MCF 10A (cell line): ENCODE measurements at places on chromosomes 16 and 17.

- no peaks in the 10 kb centered on the region for H3K36me3 ChIP-seq
- no peak for DNase-seq
- peaks cover 16% of the 10 kb centered on the region for H3K4me1 ChIP-seq
- no peak overlapping the region for H3K4me3 ChIP-seq
Measured at GRCh38 chr17:46195939-46196716, 2.9 kb upstream of the KANSL1 start.

DNA sequence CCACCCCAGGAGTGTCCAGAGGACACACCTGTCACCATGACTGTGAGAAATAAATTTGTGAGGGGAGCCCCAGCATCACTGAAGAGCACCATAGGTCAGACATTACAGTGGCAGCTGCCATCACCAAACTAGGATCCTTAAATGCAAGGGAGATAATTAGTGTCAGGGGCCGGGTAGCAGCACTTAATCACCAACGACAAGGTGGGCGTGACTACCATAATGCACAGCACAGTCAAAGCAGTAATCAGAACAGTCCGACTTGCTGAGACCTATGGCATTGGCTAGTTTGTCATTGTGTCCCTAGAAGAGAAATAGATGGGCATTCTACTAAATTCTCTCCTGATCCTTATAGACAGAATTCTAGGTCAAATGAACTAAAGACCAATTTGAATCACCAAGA lies 856.7 kb upstream of the GOT2 start:
- no peaks in the 10 kb centered on the region for H3K27me3 ChIP-seq
- DNase-seq, result no peak
- H3K4me3 ChIP-seq, result no peak overlapping the region
- peaks cover 9% of the 10 kb centered on the region for H3K4me1 ChIP-seq

DNA sequence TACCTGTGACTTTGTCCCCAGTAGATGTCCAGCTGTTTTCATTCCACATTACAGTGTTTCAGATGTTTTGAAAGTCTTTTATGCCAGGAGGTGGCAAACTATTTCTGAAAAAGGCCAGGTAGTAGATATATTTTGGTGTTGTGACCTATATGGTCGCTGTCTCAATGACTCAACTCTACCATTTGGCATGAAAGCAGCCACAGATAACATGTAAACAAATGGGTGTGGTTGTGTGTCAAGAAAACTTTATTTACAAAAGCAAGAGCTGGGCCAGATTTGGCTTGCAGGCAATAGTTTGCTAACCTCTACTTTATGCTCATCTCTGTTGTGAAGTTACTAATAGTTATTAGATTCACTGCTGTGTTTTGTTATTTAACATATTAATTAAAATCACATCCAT lies 728.7 kb upstream of the EEF2KMT start:
- no peaks in the 10 kb centered on the region for H3K36me3 ChIP-seq
- no peaks in the 10 kb centered on the region for H3K27me3 ChIP-seq
- no peaks in the 10 kb centered on the region for H3K4me1 ChIP-seq
- no peak for DNase-seq

DNA sequence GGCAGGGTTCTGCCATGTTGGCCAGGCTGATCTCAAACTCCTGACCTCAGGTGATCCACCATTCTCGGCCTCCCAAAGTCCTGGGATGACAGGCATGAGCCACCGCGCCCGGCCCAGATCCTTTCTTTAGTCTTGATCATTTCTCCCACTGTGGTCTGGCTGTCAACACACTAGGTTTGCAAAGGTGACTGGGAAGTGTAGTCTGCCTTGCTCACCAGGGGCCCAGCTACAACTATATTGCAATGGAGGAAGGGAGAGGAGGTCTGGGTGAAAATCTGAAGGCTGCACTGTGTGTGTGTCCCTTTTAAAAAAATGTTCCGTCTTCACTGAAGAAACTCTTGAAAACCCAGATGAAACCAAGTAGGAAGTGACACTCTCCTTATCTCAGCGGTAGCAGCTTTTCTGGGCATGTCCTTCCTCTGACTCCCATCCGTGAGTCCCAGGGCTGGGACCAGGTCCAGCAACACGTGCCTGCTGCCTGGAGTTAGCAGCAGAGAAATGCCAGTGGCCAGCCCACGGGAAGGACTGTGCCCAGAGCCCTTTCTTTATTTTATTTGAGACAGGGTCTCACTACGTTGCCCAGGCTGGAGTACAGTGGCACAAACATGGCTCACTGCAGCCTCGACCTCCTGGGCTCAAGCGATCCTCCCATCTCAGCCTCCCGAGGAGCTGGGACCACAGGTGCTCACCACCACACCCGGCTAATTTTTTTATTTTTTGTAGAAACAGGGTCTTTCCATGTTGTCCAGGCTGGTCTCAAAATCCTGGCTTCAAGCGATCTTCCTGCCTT lies 17.8 kb upstream of the KIF19 start:
- peaks cover 24% of the 10 kb centered on the region for H3K27me3 ChIP-seq
- H3K4me3 ChIP-seq, result no peak overlapping the region
- H3K4me1 ChIP-seq, result peaks cover 6% of the 10 kb centered on the region
- no peaks in the 10 kb centered on the region for H3K36me3 ChIP-seq
- no peak for DNase-seq

DNA sequence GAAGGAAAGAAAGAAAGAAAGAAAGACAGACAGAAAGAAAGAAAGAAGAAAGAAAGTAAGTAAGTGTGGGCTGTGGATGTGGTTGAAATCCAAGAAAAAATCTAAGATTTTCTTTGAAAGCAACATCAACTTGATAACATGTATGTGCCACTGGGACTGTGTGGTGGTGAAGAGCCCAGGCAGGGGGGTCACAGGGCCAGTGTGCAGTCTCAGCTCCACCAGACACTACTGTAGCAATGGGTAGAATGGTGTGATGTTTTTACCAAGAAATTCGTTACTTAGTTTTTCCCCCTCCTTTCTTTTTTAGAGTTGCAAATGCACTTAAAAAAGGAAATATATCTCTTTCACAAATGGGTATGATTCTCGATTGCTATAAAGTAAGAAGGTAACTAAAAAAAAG lies 71.9 kb upstream of the CNEP1R1 start:
- no peak overlapping the region for H3K27ac ChIP-seq
- DNase-seq, result no peak
- H3K4me3 ChIP-seq, result no peak overlapping the region
- H3K4me1 ChIP-seq, result peaks cover 10% of the 10 kb centered on the region
- H3K27me3 ChIP-seq, result peaks cover 11% of the 10 kb centered on the region

- no peaks in the 10 kb centered on the region for H3K27me3 ChIP-seq
- H3K27ac ChIP-seq, result peak overlapping the region; percentile 99
- peak overlapping the region; percentile 87 for H3K4me3 ChIP-seq
- peaks cover 24% of the 10 kb centered on the region for H3K4me1 ChIP-seq
- DNase-seq, result peak; percentile 84
Measured at GRCh38 chr17:2398655-2399571, 1.9 kb downstream of the MNT start.

GRCh38 chr17:40672654-40673053 lies 7.7 kb upstream of the KRT222 start:
- H3K27me3 ChIP-seq, result peaks cover 60% of the 10 kb centered on the region
- DNase-seq, result no peak
- no peaks in the 10 kb centered on the region for H3K4me1 ChIP-seq
- no peak overlapping the region for H3K4me3 ChIP-seq
- no peaks in the 10 kb centered on the region for H3K36me3 ChIP-seq

DNA sequence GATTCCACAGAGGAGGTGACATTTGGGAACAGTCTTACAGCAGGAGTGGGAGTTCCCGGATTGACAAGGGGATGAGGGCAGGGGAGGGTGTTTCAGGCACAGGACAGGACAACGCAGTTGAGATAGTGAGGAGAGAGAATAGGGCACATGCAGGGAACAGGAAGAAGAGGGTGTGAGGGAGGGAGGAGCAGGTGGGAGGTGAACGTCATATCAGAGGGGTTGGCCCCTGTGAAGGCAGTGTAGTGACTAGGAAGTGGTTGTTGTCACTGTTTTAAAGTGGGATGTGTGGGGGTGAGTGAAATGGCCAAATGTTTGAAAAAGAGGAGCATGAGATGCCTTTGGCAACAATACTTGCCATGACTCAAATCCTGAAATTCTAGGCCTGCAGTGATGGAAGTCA lies 12.2 kb downstream of the PRKCB start:
- DNase-seq, result no peak
- H3K27me3 ChIP-seq, result peaks cover 39% of the 10 kb centered on the region
- no peak overlapping the region for H3K27ac ChIP-seq
- H3K4me3 ChIP-seq, result no peak overlapping the region
- H3K4me1 ChIP-seq, result no peaks in the 10 kb centered on the region
- no peaks in the 10 kb centered on the region for H3K36me3 ChIP-seq

- no peak overlapping the region for H3K27ac ChIP-seq
- peaks cover 12% of the 10 kb centered on the region for H3K4me1 ChIP-seq
- peaks cover 41% of the 10 kb centered on the region for H3K27me3 ChIP-seq
- H3K4me3 ChIP-seq, result no peak overlapping the region
- no peak for DNase-seq
Measured at GRCh38 chr17:39669897-39670735, 1.9 kb downstream of the PNMT start.
